ENCODE measurements at places on chromosomes 16 and 17. TPM values are rescaled to one million over a fixed set of nuclear protein-coding genes. Genes with fewer than 3 reads are reported as not detected.

Gene SMPD3
- total RNA-seq: 0.94 TPM

GRCh38 chr16:31484491-31485171, 1.7 kb downstream of the SLC5A2 start:
- DNase-seq: peak; percentile 77

DNA sequence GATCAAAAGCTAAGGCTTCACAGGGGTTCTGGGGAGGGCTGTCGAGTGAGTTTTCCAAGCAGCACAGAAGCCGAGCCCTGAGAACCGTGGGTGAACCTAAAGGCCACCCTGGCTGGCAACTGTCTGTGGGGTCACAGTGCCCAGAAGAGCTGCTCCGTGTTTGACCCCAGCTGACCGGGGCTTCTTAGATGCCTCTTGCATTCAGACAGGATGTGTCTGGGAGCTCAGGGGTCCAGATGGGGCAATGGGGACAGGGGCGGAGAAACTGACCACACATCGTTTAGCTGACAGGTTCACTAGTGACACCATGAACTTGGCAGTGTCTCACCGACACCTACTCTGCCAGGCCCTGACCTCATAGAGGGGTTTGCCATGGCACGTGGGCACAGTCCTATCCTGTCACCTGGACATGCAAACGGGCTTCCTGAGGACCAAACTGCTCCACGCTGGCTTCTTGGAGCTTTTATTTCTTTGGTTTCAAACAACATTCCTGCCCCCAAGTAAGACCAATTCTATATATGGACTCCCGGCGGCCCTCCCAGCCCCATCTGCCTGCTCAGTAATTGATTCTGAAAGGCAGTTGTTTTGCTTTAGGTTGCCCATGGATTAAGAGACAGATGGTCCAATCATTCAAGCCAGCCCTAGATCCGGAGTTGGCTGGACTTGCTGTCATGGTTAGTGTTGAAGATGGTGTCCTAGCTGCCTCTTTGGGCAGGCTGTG, 22.2 kb downstream of the WSCD1 start:
- no peak for DNase-seq

- DNase-seq: peak; percentile 85
Observed at GRCh38 chr16:67155295-67156142, 4.2 kb downstream of the TRADD start.

Gene PYCARD
- total RNA-seq: 37.5 TPM

All from H9 (cell line).